ENCODE measurements at places on chromosomes 5 and 9.
A peak's percentile ranks its signal among the peaks of the same experiment; 100 is the strongest.

- no peak for DNase-seq
Measured at GRCh38 chr5:74446725-74447241, 193.7 kb downstream of the ENC1 start.

GRCh38 chr5:137735555-137736284, at the start of gene KLHL3:
TSS of gene KLHL3 (minus strand) at chr5:137736089. CDS start at chr5:137735646, 443 bp downstream.
- DNase-seq, result peak; percentile 61

DNA sequence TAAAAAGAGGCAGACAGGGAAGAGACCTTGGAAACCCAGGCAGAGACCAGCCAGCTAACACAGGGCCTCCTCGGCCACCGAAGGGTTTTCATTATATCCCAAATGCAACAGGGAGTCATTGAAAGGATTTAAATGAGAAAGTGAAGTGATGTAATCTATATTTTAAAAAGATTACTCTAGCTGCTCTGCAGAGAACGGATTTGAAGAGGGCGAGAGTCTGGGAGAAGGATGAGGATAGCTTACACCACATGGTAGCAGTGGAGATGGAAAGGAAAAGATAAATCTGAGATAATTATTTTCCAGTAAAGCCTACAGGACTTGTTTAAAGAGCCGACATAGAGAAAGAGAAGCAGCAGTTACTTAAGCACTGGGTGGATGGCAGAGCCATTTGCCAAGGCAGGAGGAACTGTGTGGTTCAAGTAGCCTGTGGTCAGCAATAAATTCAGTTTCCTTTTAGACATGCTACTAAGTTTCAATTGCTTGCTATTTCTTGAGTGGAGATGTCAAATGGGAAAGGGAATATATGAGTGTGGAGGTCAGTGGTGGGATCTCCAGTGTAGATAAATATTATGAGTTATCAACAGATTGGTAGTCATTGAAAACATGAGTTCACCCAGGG, 9.3 kb downstream of the FBN2 start:
- DNase-seq, result no peak

DNA sequence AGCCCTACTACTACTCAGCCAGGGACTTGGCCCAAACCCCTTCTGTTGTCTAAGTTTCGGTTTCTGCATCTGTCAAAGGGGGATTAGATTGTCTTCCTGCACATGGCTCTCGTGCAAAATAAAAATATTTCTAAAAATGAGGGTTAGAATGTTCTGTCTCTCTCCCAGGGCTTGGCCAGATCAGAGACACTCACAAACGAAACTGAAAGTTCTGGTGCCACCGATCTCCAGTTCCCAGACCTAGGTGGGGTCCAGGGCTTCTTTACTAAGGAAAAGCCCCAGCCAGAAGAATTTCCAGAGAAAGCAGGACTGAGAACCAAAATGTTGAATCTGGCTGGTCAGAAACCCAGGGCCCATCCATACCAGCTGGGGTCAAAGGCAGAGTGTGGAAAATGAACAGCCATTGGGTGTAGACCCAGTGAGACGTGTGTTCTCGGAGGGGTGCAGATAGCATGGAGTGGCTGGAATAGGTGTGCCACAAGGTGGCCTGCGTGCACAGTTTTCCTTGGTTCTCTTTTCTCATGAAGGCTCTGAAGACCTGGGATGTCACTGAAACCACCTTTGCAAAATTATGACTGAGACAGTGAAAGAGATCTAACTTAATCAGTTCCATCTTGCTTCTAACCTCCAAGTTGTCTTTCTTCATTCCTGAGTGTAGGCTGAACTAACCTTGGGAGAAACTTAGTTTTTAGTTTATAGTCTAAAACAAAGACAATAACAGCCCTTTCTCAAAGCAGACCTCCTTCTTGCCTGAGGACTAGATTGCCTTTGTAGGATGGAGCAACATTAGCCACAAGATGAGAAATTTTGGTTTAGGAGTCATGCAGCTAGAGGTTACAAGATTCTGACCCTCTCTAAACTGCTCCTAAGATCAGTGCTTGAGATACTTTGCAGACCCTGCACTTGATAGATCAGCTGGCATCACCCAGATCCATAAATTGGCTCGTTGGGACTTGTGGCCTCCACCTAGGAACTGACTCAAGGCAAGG, 2.3 kb upstream of the SLC23A1 start:
- no peak for DNase-seq

DNA sequence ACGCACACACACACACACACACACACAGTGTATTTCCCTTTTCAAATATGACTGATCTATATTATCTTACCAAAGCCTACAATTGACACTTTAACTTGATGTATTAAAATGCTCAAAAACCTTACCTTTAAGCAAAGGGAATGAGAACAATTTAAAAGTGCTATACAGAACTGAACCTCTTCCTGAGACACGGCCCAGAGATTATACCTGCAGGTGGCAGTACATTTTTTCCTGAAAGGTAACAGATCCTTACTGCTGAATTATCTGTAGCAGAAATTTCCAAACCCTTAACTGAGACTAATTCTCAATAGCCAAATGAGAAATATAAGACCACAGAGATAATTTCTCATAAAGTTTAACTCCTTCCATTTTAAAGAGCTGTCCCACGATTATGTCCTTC, 91.1 kb downstream of the MYO10 start:
- no peak for DNase-seq

- DNase-seq, result no peak
Measured at GRCh38 chr5:113548396-113548795, 34.9 kb downstream of the YTHDC2 start.

- DNase-seq, result peak; percentile 37
Measured at GRCh38 chr9:37508135-37508833, 22.5 kb downstream of the POLR1E start.

GRCh38 chr9:97632248-97632984, 752 bp downstream of the TSTD2 start:
- DNase-seq, result peak; percentile 63

- no peak for DNase-seq
Measured at GRCh38 chr9:122376796-122377195, 6.0 kb downstream of the PTGS1 start.

DNA sequence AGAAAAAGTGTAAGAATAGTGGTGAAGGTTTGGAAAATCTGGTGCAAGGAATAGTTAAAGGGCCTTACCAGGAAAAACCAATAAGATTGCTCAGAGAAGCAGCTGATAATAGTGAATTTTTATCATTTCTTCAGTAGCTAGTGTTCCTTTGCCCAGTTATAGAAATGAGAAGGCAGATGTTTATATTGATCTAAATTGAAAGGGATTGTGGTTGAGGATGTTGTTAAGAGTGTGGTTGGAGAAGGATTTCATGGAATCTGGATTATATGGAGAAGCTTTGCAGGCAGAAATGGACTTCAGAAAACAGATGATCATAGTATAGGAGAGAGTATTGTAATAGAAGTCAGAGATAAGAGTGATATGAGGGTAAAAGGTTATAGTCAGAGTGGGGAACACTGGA, 102.6 kb downstream of the XRCC4 start:
- no peak for DNase-seq

- DNase-seq, result no peak
Measured at GRCh38 chr5:74626386-74627222, 13.9 kb downstream of the ENC1 start.

- DNase-seq, result no peak
Measured at GRCh38 chr9:35828716-35829083, at the start of gene FAM221B. TSS of gene FAM221B (minus strand) at chr9:35828732. CDS start at chr9:35826161, 2,571 bp downstream.

DNA sequence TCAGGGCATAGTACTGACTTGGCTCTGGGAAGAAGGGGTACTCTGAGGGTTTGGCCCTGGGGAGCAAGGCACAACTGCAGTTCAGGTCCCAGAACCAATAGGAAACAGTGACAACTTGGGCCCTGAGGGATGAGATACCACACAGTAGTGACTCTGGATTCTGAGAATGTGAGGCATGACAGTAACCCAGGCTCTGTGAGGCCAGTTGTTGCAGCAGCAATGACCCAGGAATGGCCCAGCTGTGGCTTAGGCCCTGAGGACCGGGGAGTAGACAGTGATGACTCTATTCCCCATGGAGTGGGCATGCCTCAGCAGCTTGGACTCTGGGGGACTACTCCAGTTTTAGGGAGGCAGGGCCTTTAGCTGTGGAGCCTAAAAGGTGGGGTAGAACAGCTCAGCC, 21.5 kb upstream of the NFIL3 start:
- DNase-seq, result no peak

- DNase-seq, result no peak
Measured at GRCh38 chr5:32714836-32715235, 3.7 kb downstream of the NPR3 start.

- DNase-seq, result no peak
Measured at GRCh38 chr9:130298662-130299279, 33.2 kb downstream of the HMCN2 start.

DNA sequence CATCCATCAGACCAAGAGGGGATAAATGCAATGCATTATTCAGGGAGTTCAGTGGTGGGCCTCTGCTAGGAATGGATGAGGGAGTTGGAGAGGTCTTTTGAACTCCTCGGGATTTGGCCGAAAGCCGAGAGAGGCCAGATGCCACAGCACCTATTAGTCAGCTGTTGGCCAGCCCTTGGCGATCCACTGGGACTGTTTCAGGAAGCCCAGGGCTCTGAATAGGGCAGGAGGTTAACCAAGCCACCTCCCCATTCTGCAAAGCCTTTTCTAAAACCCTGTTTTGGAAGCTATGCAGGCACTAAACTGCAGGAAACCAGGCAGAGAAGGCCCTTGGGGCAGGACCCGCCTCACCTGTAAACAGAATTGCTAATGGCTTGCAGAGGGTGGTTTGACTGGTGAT, 37.8 kb downstream of the ASTN2 start:
- peak; percentile 5 for DNase-seq

DNA sequence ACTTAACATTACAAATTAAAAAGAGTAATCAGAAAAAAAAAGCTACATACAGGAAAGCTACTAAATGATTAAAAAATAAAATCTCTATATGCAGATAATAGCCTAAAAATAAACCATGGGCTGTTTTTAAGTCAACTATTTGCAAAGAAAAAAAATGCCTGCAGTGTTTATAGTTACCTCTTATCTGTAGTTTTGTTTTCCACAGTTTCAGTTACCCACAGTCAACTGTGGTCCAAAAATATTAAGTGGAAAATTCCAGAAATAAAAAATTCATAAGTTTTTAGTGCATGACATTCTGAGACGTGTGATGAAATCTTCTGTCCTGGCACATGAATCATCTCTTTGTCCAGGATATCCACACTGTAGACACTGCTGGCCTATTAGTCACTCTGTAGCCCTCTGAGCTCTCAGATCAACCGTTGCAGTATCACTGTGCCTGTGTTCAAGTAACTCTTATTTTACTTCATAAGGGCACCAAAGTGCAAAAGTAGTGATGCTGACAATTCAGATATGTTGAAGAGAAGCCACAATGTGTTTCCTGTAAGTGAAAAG, 59.2 kb downstream of the PRELID2 start:
- peak; percentile 85 for DNase-seq

GRCh38 chr9:113927277-113927676, 51.2 kb downstream of the ZNF618 start:
- no peak for DNase-seq

GRCh38 chr5:10460252-10460906, 18.7 kb downstream of the ROPN1L start:
- DNase-seq, result peak; percentile 48

- no peak for DNase-seq
Measured at GRCh38 chr9:2874001-2874750, 30.3 kb upstream of the PUM3 start.

DNA sequence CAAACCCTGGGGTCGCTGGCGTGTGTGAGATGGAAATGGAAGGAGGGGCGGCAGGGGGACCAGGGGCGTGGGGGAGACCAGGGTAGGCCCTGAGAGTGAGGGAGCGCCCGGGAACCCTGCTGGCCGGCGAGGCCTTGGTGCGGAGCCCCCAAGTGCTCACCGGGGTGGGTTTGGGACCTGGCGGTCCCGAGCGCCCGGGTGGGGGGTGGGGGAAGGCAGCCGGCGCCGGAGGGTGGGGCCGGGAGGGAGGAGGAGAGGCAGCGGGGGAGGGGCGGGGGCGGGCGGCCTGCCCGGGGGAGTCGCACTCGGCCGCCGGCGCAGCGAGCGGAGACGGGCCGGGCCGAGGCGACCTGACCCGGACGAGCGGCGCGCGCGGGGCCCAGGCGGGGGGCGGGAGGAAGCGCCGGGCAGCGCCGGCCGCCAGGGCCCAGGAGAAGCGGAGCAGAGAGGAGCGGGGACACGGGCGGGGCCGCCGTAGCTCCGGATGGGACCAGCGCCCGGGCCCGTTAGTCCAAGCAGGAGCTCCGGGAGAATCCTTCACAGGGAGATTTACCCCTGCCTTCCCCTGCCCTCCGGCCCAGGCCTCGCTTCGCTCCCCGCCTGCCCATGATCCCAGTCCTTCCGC, at the start of gene NPR2:
Gene NPR2 (plus strand): TSS at position 295 of the 625 bp plus-strand sequence. CDS start 818 bp downstream, outside the sequence.
- DNase-seq, result no peak

DNA sequence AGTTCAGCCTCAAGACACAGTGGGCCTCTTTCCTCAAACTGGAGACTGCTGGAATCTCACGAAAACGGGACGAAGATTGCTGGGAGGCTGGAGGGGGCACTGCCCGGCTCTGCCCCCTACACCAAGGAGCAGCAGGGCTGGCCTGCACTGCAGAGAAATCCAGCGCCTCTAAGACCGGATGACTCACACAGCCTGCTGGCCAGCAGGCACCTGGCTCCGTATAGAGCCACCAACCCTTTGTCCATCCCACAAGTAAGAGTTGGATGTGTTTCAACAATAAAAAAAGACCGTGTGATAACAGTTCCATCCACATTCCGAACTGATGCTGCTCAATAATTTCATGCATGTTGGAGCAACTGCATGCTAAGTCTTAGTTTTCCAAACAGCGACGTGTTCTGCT, 11.5 kb downstream of the CCDC127 start:
- DNase-seq, result no peak

DNA sequence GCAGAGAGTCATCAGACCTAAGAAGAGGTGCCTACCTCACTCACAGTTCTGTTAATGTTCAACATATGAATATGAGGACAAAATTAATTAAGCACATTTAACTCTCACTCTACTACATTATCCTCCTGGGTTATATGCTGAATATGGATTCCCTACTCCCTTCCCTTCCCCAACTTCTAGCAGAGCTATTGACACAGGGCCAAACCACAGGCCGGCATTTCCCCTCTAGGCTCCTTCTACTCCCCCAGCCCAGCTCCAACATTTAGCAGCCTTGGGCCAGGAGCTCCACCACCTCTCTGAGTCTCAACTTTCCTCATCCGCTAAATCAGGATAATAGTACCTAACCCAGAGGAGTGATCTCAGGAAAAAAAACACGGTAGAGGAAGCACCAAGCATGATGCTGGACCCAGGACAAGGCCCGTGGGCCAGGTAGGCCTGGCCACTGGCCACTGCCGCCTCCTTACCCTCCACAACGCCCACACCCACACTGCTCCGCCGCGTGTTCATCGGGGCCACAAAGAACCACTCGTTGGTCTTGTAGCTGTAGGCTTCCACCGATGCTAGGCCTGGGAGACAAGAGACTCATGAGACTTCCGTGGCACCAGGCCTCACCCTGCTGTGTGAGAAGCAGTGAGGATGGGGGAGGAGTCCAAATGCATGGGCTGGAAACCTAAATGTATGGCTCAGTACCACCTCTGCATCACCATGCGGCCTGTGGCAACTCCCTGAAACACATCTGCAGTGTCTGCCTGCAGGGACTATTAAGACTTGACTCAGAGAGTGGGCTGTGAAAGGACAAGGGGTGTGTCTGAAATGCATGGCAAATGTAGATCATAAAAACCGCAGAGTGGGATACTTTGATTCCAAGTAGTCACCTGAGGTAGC, 98.8 kb downstream of the KLHL3 start:
- peak; percentile 63 for DNase-seq

- DNase-seq, result no peak
Measured at GRCh38 chr5:123147741-123148140, 58.7 kb downstream of the PRDM6 start.

GRCh38 chr5:171702135-171702770, 83.4 kb upstream of the SMIM23 start:
- DNase-seq, result no peak
